ENCODE measurements at places on chromosomes 16 and 17.
A peak's percentile ranks its signal among the peaks of the same experiment; 100 is the strongest.

DNA sequence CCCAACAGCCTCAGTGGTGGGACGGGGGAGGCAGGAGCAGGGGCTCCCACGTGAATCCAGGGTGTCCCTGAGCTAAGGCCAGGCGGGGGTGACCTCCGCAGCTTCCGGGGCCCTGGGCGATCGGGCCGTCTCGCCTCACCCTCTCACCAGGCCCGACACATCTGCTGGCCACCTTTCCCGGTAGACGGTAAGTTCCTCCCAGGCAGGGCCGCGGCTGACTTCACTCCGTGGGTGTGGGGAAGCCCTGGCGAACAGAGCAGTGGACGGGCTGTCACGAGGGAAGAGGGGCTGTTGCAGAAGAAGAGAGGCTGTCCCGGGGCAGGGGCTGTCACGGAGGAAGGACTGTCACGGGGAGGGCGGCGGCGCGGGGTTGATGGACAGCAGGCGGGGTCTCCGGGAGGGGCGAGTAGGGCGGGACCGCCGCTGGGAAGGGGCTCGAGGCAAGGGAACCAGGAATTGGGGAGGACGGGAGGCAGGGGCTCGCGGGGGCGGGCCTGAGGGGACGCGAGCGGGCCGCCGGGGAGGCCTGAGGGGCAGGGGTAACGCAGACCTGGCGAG lies 498 bp downstream of the PKMYT1 start:
- DNase-seq, result no peak

GRCh38 chr17:32206861-32207260 lies 58.8 kb upstream of the RHBDL3 start:
- DNase-seq, result no peak

GRCh38 chr17:79670537-79671084 lies 59.8 kb upstream of the RBFOX3 start:
- DNase-seq, result no peak

- peak; percentile 65 for DNase-seq
Measured at GRCh38 chr17:16417896-16418684, 2.7 kb downstream of the TRPV2 start.

DNA sequence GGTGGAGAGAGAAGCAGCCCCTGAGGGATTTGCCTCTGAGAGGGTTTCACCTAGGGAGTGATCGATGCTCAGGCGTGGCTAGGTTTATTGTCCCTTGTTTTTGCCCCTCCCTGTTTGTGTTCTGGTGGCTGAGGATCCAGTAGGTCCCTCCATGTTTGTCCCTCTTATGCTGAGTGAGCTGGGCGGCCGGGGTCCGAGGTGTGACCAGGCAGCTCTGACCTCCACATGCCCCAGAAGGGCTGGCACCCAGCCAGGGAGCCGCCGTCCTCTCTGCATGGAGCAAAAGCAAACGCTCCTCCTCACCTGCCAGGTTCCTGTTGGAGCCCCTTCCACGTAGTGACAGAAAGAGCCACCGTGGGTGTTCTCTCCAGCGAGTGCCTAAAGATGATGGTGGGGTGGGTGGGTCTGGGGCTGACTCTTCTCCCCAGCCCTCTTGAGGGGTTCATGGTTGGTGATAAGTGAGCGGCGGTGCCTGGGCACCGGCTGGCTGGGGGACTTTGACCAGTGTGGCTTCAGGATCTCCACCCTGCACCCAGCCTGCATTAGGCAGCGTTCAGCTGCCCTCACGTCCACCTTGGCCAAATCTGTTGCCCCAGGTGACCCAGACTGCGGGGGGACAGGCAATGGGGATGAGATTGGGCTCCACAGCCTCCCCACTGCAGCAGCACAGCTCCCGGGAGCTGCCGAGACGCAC lies 14.1 kb upstream of the NUDT16L1 start:
- no peak for DNase-seq

- no peak for DNase-seq
Measured at GRCh38 chr16:66293207-66293735, 73.2 kb upstream of the CDH5 start.

- no peak for DNase-seq
Measured at GRCh38 chr17:19321481-19322128, 40.9 kb downstream of the B9D1 start.

DNA sequence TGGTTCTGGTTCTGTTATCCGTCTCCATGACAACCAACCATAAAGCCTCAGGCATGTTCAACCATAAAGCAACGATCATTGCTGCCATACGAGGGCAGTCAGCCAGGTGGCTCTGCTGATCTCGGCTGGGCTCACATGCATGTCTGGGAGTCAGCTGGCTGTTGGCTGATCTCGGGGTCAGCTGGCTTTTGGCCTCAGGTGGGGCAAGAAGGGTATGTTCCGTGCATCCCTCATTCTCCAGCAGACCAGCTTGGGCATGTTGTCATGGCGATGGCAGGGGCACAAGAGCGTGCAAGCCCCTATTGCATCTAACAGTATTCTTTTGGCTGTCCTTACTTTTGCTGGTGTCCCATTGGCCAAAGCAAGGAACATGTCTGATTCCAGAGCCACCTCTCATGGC lies 86.2 kb downstream of the ABCC6 start:
- no peak for DNase-seq

GRCh38 chr17:21242026-21242697 lies 11.0 kb downstream of the NATD1 start:
- peak; percentile 69 for DNase-seq

DNA sequence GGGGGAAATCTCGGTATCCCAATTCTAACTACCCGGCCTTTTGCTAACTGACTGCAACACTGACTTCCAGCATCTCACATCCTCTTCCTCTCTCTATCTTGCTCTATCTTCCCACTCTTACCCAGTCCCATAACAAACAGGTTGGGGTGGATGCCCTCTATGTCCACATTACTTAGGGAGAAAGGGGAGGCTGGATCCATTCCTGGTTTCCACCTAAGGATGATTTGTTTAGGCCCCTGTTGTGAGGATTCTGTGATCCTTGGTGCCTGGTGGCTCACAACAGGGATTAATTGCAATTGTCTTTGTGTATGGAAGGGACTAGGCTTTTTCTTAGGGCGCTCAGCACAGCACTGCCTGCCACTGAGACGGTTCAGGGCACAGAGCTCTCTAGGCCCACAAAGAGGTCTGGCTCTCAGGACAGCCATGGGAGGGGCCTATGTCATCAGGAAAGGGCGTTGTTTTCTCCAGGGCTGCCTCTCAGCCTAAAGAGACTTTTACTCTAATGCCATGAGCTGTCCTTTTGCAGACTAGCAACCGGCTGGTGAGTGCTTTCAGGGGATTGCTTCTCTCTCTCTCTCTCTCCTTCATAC lies 612.1 kb upstream of the SALL1 start:
- DNase-seq, result no peak

- no peak for DNase-seq
Measured at GRCh38 chr17:49725452-49726130, 17.8 kb upstream of the SLC35B1 start.

DNA sequence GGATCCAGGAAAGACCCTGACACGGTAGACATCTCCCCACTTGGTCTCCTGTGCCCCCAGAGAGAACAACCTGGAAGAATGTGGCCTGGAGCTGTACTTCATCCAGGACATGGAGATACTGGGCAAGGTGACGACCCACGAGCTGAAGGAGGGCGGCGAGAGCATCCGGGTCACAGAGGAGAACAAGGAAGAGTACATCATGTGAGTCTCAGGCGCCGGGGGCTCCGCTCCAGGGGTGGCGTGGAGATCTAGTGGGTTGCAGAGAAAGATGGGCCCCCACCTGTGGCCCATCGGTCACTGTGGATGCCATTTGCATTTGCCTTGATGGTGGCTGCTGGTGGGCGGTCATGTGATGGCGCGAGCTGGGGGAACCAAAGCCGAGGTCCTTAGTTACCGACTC lies 14.9 kb upstream of the CLEC18A start:
- no peak for DNase-seq

GRCh38 chr16:13348416-13348815 lies 447.0 kb downstream of the SHISA9 start:
- DNase-seq, result no peak

GRCh38 chr16:78761427-78761826 lies 662.0 kb downstream of the WWOX start:
- no peak for DNase-seq

DNA sequence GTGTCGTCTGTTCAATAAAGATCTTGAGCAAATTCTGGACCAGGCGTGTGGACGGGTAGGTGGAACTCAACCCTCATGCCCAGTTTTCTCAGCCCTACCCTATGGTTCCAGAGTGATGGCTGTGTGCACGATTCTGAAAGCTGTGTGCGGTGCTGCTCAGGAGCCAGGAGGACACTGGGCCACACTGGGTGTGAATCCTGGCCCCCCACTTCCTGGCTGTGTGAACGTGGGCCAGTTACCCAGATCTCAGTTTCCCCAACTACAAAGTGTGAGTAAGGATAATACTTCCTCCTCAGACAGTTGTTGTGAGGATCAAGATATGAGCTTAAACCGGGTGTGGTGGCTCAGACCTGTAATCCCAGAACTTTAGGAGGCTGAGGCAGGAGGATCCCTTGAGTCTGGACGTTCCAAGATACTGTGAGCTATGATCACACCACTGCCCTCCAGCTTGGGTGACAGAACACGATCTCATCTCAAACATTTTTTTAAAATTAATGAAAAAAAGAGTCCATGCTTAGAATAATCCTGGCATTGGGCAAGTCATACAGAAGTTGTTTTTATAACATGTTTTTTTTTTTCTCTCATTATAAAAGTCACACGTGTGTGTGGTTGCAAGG lies 14.7 kb upstream of the MPRIP start:
- DNase-seq, result no peak

DNA sequence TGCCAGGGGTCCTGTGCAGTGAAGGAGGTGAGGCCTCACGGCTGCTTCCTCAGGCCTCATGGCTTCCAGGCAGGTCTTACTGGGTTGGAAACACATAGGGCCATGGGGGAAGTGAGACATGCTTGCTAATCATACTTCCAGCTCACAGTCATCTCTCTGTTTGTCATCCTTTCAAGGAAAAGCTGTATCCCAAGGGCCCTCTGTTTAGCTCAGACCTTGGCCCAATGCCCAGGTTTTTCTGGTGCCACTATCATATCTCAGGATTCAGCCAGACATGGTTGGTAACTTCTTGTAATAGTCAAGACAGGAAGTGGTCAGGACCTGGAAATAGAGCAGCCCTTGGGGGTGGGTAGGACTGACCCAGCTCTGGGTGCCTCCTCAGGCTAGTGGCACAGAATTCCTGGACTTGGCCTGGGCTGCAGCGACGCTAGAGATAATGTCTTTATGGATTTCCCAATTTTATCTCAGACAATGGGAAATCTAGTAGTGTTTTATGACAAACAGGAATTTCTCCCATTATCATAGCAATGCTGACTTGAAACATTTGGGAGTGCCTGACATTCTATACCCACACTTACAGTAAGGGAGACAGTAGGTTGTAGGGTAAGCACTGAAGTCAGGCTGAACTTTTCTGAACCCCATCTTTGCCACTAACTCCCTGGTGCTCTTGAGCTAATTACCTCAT lies 13.5 kb upstream of the ITGB3 start:
- DNase-seq, result peak; percentile 86

GRCh38 chr17:7673239-7673638 lies 14.1 kb downstream of the TP53 start:
- no peak for DNase-seq

DNA sequence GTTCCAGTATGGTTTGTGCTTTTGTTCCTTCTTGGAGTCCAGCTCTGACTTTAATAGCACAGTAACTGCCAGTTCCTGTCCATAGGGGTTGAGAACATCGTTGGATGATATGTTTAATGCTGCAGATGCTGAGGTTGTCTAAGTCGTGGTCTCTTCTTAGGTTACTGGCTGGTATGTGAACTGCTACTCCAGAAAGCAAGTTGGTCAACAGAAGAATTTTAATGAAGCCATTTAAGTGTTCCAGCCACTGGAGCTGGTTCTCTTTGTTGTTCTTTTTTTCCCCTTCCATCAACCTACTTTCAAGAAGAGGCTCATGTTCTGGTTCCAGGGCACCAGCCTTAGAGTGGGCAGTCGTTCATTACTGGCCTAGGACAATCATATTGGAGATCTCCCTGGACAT lies 140.3 kb upstream of the TBX2 start:
- DNase-seq, result no peak

DNA sequence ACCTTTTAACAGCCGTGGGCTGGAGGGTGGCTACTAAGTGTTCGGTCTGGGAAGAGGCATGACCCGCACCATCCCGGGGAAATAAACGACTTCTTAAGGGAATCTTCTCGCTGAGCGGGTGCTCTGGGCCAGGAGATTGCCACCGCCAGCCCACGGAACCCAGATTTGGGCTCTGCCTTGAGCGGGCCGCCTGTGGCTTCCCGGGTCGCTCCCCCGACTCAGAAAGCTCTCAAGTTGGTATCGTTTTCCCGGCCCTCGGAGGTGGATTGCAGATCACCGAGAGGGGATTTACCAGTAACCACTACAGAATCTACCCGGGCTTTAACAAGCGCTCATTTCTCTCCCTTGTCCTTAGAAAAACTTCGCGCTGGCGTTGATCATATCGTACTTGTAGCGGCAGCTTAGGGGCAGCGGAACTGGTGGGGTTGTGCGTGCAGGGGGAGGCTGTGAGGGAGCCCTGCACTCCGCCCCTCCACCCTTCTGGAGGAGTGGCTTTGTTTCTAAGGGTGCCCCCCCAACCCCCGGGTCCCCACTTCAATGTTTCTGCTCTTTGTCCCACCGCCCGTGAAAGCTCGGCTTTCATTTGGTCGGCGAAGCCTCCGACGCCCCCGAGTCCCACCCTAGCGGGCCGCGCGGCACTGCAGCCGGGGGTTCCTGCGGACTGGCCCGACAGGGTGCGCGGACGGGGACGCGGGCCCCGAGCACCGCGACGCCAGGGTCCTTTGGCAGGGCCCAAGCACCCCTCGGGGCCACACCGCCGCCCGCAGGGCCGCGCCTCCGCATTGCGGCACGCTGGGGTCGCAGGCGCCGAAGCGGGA lies 3.6 kb upstream of the CBX4 start:
- no peak for DNase-seq

GRCh38 chr17:43556292-43556691 lies 10.2 kb upstream of the ETV4 start:
- peak; percentile 86 for DNase-seq

DNA sequence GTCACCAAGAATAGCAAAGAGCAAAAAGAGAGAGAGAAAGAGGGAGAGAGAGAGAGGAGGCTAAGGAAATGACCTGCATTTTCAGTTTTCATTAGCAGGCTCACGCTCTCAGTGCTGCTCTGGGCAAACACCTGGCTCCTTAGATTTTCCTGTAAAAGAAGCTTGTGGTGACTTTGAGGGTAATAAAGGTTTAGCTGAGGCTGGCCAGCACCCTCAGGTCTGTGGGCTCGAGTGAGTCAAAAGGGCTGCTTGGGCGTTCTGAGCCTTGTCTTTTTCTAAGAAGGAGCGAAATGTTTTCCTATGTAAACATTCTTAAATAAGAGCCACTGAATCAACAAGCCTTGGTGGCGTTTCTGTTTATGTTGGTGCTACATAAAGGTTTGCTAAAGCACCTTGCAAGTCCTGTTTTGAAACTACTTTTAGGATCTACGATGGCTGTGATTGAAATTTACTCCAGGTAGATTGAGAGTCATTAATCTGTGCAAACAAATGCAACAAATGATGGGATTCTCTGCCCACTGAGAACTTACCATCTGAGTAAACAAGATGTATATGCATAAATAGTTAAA lies 38.8 kb downstream of the SHISA6 start:
- DNase-seq, result no peak

DNA sequence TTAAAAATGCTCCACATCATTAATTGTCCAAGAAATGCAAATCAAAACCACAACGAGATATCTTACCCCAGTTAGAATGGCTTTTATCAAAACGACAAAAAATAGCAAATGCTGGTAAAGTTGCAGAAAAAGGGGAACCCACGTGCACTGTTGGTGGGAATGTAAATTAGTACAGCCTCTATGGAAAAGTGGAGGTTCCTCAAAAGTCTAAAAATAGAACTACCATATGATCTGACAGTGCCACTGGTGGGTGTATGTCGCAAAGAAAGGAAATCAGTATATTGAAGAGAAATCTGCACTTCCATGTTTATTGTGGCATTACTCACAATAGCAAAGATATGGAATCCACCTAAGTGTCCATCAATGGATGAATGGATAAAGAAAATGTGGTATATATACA lies 38.2 kb upstream of the ZFHX3 start:
- DNase-seq, result no peak

All from GM03348 (cell line).